ENCODE measurements at places on chromosomes 16 and 17.

GRCh38 chr16:1729026-1729425, 23.0 kb downstream of the MAPK8IP3 start:
- DNase-seq, result no peak

DNA sequence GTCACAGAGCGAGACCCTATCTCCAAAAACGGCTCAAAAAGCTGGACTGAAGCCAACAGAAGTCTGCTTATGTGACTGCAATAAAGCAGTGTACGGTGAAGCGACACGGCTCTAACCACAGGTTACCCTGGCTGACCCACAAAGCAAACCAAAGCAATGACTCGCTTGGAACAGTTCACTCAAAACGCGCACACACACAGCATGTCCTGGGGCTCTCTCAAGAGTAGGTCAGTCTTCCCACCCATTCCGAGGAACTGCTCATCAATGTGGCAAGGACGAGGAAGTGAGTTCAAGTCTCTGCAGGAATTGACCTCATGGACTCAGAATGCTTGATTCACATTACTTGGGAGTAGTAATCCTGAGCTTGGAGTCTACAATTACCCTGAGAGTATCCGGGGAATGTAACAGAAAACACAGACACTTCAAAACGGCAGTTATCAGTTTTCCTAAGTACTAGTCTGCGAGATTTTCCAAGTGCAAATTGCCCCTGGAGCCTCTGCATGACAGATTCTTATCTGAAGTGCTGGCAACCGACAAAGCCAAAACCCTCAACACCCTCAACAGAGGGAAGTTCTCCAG, 25.4 kb downstream of the PELP1 start:
- DNase-seq, result no peak

DNA sequence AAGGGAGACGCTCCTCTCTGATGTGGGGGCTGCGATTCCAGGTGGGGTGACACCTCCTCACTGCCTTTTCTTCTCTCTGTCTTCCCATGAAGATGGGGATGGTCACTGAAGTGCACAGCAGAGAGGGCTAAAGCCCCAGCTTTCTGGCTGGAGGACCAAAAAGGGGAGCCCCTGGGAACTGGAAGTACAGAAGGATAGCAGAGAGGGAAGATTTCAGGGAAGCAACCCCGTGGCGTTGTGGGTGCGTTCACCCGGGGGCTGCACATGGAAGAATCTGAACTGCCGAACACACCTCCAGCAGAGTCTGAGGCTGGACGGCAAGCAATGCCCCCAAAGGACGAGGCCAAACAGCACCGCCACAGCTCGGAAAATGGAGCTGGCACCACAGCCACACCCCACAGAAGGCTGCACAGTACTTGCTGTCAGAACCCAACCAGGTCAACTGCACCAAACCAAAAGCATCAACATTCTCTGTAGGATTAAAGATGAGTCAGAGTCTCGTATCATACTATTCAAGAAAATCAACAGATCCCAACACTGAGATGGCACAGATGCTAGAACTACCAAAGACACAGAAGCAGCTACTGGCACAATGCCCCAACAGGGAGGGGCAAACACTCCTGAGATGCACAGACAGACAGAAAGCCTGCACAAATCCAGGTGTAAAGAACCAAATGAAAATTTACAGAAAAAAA, 49.9 kb downstream of the MAP1LC3B start:
- DNase-seq, result no peak

GRCh38 chr16:15055141-15056053, 477 bp downstream of the NTAN1 start:
- DNase-seq, result no peak

DNA sequence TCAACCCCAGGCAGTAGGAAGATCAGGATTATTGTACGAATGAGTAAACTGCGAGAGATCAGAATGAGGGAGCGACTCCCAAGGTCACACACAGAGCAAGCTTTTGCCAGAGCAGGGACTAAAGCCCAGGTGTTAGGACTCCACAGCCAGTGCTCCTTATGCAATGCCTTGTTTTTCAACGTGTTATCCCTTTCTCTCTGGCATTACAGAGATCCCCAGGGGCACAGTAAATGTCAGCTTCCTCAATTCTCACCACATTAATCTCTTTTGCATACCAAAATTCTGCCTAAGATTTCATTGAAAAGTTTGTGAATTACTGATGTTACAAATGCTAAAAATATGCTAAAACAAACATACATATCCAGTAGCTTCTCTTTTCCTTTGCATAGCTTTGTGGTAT, 68.1 kb upstream of the CES5A start:
- DNase-seq, result no peak

DNA sequence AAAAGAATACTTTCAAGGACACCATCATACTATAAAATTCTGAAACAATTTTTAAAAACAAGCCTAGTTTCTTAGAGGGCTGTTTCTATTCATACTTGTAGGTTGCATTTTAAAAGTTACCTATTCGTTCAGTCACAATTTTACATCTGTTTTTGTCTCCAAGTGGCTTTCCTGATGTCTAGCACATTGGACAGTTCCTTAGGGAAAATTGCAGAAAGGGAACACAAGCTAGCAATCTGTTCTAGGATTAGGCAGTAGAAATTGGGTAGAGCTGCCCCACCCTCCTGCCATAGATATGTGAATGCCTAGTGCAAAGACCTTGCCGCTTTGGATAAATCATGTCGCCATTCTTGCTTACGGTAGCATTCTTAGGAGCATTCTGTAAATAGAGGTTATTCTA, 358.9 kb downstream of the RBFOX1 start:
- DNase-seq, result no peak

DNA sequence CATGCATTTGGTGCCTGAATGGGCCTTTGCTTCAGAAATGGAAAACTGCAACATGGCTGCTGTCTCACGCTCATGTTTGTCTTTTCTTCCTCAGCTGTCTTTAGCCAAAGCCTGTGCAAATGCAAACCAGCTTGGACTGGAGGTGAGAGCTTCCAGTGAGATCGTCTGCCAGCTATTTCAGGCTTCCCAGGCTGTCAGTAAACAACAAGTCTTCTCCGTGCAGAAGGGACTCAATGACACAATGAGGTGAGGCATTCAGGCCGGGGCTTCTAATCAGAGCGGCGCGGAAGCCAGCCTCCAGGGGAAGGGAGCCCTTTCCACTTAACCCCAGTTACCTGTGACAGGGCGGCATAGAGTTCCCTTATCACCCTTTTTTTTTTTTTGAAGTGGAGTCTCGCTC, 14.3 kb downstream of the CCNF start:
- DNase-seq, result no peak

DNA sequence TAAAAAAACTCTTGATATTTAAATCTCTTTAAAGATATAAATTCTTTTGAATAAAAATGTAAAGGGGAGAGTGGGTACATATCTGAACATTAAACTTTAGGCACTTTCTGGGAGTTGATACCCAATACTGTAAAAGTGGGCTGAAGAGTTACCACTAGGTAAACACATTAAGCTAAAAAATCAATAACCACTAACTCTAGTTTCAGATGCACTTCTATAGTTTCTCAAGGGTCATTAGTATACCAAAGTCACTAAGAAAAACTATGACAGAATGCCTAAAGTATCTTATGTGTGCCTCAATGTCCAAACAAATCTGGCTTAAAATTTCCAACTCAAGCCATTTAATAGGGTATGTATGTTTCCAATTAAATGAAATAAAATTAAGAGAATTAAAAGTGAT, 13.1 kb upstream of the CFDP1 start:
- no peak for DNase-seq

DNA sequence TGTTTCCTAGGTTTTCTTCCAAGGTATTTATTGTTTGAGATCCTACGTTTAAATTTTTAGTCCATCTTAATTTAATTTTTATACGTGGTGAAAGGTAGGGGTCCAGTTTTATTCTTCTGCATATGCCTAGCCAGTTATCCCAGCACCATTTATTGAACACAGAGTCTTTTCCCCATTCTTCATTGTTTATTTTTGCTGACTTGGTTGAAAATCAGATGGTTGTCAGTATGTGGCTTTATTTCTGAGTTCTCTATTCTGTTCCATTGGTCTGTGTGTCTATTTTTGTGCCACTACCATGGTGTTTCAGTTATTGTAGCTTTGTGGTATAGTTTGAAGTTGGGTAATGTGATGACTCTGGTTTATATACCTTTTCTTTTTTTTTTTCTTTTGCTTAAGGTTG, 753.0 kb upstream of the GOT2 start:
- DNase-seq, result no peak

GRCh38 chr17:72492941-72493340, 372.1 kb downstream of the SOX9 start:
- DNase-seq, result no peak

- DNase-seq, result no peak
These were observed 1.1 kb upstream of the THRA start for GRCh38 chr17:40061609-40062038.
